D721Med (cell line): ENCODE measurements at places on chromosomes 16 and 17.
A peak's percentile ranks its signal among the peaks of the same experiment; 100 is the strongest.

- no peak for DNase-seq
Observed at GRCh38 chr16:3825103-3825502, 55.4 kb downstream of the CREBBP start.

GRCh38 chr17:29677221-29677791 is 54.6 kb upstream of the CORO6 start:
- DNase-seq, result no peak

- no peak for DNase-seq
Observed at GRCh38 chr17:73066148-73066884, 26.2 kb downstream of the SLC39A11 start.

DNA sequence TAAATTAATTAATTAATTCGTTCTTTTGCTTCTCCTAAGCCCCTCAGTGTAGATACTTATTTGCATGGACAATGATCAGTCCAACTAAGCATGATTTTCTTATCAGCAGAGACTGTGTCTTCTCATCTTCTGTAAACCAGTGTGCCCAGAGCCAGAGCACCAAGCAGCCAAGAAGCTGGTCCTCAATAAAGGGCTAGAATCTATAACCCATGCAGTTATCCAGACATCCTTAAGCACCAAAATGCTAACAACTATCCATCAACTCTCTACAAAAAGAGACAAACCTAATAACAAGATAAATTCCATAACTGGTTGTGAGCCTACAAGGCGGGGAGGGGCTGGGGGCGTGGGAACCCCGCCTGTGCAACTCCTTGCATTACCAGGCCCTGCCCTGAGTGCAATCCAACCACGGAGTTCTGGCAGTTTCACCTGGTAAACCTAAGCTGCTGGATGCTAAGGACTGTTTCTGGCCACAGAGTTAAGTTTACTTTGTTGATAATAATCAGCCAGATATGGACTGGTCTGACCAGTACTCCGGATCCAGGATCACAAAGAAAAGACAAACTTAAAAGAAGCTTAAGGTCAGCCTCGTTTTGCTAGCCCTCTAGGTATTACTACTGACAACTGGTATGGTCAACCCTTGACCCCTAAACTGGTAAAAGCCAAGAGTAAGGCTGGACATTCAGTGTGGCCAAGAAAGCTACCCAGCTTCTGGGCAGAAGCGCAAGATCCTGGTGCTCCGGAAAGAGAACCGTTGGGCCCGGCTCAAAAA is 51.5 kb downstream of the ZFHX3 start:
- no peak for DNase-seq

- DNase-seq, result no peak
Observed at GRCh38 chr17:51941272-51941671, 217.2 kb downstream of the CA10 start.

GRCh38 chr16:306911-307370 is 24.0 kb downstream of the PDIA2 start:
- DNase-seq, result no peak

- no peak for DNase-seq
Observed at GRCh38 chr17:66383333-66383732, 80.9 kb downstream of the PRKCA start.

GRCh38 chr17:38320482-38320881 is 23.3 kb downstream of the GPR179 start:
- no peak for DNase-seq

- DNase-seq, result no peak
Observed at GRCh38 chr16:85569615-85570212, 43.4 kb upstream of the GSE1 start.

- no peak for DNase-seq
Observed at GRCh38 chr17:60372790-60373483, 19.0 kb downstream of the USP32 start.

DNA sequence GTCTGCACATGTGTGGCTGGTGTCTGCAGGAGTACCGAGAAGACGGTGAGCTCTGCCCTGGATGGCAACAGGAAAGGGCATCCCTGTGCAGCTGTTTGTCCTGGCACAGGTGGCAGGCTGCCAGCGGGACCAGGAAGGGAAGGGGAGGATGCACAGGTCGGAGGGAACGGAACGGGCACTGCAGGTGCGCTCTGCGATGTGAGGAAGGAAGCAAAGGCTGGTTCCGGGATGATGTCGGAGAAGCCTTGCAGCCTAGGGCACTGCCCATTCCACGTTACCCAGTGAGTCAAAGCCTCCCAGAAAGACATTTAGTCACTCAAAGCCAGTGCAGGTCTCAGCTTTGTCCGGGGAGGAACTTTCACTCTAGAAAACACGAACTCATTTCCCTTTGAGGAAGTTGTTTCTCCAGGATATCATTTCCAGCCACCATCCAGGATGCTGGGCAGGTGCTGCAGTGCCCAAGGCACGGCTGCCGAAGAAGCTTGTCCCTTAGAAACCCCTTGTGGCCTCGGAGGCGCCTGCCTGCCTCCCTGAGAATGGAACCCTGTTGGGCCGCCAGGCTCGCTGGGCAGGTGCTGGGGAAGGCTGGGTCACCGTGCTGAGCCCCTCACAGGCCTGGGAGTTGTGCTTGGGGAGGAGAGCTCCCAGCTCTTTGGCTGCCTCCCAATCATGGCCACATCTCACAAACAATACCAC is 4.5 kb upstream of the TMEM235 start:
- no peak for DNase-seq

GRCh38 chr17:49079840-49080663 is 52.5 kb upstream of the B4GALNT2 start:
- DNase-seq, result no peak

DNA sequence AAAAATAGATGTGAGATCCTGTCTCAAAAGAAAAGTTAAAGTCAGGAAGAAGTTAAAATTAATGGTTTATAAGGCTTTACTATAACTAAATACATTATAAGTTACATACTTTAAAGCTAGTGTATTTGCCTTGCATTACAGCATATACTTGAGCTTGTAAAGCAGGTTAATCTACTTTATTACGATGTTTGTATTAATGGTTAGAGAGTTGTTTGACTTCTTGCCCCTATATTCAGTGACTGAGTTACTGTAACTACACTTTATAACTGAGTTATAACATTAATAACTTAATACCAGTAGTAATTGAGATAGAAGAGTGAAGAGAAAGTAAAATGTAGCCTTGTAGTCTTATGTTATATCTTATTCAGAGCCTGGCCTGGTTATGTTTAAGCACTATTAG is 22.9 kb downstream of the CLTC start:
- no peak for DNase-seq

DNA sequence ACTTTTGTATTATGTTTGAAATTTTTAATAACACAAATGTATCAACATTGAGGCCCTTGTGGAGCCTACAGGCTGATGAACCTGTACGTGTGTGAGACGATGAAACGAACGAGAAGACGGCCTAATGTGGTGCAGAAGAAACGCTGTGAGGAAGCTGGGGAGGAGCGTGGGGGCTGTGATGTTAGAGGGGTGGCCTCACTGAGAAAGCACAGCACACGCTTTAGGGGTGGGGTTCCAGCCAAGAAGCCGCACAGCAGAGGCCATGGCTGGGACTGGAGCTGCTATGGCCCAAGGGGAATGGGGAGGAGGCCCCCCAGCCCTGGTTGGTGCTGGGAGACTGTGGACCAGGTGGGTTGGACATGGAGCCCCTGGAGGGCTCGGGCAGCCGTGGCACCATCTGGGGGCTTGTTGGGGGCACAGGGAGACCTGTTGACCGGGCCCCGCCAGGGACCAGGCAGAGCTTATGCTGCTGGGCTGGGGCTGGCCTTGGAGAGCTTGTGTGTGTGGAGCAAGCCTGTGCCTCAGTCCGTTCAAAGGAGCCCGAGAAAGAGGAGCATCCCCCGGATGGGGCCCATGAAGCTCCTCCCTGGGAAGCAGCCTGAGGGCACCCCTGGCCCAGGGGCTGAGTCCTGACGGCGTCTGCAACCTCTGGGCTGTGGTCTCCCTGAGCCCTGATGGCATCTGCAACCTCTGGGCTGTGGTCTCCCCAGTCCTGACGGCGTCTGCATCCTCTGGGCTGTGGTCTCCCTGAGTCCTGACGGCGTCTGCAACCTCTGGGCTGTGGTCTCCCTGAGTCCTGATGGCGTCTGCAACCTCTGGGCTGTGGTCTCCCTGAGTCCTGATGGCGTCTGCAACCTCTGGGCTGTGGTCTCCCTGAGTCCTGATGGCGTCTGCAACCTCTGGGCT is 44.7 kb downstream of the METRNL start:
- DNase-seq, result no peak

- DNase-seq, result no peak
Observed at GRCh38 chr17:56109836-56110235, 43.4 kb upstream of the ANKFN1 start.

DNA sequence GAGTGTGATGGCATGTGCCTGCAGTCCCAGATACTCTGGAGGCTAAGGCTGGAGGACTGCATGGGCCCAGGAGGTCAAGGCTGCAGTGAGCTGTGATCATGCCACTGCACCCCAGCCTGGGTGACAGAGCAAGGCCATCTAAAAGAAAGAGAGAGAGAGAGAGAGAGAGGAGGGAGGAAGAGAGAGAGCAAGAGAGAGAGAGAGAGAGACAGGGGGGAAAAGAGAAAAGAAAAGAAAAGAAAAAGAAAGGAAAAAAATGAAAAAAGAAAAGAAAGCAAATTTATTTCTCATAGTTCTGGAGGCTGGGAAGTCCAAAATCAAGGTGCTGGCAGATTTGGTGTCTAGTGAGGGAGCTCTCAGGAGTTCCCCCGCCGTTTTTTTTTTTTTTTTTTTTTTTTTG is 33.3 kb downstream of the RNF135 start:
- DNase-seq, result no peak

DNA sequence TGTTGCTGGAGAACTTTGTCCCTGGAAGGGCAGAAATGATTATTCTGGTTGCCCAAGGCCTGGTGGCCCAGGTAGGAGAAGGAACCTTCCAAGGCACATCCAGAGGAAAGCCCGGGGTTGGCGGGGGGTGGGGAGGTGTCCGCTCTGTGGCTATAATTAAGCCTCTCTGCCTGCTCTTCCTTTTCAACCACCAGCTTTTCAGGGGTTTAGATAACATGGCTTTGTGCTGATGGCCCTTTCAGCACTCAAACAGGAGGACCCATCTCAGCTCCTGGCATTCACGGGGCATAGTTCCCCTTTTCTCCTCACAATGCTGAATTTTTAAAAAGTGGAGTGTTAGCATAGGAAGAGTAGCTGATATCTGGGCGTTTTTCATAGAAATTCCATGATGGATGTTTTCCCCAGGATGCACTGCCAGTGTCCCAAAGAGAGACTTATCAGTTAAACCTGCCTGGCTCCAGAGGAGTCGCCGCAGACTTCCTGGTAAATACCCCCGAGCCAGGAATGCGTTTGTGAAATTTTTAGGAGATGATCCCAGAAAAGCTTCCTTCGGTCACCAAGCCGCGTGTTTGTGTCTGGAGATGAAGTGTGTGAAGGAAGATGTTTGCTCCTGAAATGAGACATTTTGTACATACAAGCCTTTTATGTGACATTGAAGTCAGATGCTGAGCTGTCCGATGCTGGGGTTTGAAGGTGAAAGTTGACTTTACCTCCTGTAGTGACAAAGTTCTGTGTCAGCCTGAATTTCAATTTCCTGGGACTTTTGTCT is 188.5 kb downstream of the MSI2 start:
- DNase-seq, result no peak

DNA sequence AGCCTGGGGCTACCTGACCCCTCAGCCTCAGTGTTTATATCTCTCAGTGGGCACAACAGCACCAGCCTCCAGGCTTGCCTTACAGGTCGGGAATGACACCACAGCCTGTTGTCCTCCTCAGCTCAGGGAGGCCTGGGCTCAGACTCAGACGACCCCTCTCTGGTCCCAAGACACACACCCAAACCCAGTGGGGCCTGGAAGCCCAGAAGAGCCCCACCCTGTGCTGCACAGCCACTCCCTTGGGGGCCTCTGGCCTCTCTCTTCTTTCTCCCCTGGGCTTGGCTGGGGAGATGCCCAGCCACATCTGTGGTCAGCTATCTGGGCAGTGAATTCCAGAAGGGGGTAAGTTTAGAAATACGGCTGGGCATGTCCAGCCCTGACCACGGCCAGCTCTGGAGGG is 2.4 kb downstream of the NATD1 start:
- DNase-seq, result no peak

GRCh38 chr16:212999-213398 is 16.2 kb downstream of the LUC7L start:
- no peak for DNase-seq

- no peak for DNase-seq
Observed at GRCh38 chr16:81866820-81867440, 87.8 kb downstream of the PLCG2 start.

- DNase-seq, result no peak
Observed at GRCh38 chr17:55926276-55926990, 175.6 kb downstream of the PCTP start.

- no peak for DNase-seq
Observed at GRCh38 chr17:60526726-60527125, 684 bp upstream of the APPBP2 start.

DNA sequence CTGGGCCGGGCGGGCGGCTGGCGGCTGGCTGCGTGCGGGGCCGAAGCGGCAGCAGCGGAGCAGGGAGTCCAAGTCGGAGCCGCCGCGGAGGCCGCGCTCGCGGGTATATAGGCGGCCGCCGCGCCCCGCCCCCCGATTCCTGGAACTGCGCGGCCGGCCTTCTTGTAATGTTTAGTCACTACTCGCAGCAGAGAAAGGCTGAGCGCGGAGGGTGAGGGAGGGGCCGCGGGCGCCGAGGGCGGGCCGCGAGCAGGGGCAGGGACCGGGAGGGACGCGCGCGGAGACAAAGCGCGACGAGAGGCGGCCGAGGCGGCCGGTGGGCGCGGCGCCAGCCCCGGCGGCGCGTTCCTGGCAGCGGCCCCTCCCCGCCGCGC is at the start of gene SOCS3:
Gene SOCS3 (minus strand): TSS at position 81 of the 374 bp plus-strand sequence. CDS start 982 bp downstream, outside the sequence.
- DNase-seq, result peak; percentile 67

DNA sequence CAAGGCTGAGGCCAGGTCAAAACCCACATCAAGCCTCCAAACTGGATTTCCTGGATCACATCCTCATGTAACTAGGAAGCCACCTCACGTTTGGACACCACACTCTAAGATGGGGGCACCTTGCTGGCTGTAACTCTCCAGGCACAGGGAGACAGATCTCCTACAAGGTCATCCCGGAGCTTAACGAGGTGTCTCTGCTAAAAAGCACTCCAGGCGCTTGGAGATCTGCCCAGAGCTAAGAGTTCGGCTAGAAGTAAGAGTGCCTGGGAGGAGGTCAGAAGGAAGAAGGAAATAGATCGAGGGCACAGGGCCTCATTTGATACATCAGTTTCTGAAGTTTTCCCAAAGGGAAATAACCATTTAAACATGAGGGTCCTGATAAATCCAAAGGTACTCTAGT is 15.9 kb downstream of the PSMB3 start:
- no peak for DNase-seq
